ENCODE measurements at places on chromosomes 3 and 15.

DNA sequence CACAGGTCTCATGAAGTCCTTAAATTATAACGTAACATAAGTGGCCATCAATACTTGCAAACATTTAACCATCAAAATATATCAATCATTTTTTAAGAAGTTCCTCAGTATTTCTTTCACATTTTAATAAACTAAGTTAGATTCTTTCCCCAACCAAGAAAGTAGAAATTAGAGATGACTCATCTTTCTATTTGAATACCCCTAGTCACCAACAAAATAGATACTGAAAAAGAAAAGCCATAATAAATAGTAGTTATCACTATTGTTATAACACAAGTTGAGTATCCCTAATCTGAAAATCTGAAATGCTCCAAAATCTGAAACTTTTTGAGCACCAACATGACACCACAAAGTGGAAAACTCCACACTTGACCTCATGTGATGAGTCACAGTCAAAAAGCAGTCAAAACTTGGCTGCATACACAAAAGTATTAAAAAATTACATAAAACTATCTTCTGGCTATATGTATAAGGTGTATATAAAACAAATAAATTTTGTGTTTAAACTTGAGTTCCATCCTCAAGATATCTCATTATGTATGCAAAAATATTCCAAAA is 3.7 kb downstream of the SHQ1 start:
- no peak for DNase-seq

- DNase-seq, result no peak
Observed at GRCh38 chr3:194869482-194870169, 183.9 kb downstream of the FAM43A start.

DNA sequence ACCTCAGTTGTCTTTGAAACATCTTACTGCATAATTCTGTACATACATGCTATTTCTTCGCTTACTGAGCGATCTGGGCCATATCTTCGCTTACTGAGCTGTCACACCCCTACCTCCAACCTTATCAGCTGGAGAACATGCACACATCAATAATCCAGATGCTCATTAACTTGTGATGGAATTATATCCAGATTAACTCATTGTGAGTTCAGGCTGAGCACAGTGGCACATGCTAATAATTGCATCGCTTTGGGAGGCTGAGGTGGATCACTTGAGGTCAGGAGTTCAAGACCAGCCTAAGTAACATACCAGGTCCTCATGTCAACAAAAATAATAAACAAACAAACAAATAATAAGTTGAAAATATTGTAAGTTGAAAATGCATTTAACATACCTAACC is 19.3 kb upstream of the ANXA2 start:
- no peak for DNase-seq

DNA sequence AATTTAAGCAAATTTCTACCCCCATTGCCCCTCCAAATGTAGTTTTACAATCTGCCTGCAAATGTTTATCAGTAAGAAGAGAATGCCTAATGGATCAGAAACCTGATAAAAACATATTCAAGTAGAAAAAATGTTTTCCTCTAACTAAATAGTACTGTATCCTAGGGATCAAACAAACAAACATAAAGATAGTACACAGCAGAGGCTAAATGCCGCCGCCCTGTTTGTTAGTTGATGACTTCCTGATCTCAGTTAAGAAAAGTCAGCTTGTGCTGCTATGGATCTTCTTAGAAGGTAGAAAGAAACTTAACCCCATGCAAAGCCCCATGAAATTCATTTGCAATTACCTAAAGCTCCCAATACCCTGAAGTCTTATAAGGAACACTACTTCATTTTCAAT is 387.3 kb upstream of the THBS1 start:
- DNase-seq, result no peak
